GM04504 (cell line): ENCODE measurements at places on chromosomes 2 and 18.

DNA sequence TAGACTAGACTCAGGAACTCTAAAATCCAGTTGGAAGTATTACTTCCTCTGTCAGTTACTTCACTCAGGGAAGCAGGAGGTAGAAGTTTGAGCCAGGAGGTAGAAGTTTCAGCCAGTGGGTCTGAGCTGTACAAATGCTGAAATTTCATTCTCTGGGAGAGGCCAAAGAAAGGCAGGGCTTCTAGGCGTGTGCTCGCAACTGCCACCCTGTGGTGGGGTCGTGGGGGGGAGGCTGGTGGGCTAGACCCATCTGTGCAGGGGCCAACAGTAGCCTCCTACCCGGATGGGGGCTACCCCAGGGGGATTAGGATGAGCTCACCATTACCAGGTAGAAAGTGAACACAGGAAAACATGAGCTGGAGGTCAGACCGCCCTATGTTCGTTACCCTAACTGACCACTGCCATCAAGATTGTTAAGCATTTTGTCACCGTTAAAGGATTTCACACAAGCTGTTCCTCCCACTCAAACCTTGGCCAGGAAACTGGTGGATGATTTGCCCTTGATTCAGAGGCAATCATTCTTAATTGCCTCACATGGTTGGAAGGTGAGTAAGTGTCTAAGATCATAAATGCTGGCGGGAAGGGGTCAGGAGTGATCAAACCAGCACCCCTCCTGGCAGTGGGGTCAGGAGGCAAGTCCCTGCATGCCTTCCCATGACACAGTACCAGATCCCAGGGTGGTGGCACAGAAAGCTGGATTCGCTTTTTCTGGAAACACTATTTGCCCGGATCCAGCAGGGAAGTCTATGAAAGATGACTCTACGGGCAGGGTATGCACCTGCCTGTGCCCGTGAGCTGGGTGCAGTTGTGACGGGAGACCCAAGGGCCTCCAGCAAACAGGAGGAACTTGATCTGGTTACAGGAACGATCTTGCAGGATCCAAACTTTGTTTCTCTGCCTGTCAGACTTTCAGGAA is 5.2 kb upstream of the FHL2 start:
- DNase-seq = peak; percentile 92

DNA sequence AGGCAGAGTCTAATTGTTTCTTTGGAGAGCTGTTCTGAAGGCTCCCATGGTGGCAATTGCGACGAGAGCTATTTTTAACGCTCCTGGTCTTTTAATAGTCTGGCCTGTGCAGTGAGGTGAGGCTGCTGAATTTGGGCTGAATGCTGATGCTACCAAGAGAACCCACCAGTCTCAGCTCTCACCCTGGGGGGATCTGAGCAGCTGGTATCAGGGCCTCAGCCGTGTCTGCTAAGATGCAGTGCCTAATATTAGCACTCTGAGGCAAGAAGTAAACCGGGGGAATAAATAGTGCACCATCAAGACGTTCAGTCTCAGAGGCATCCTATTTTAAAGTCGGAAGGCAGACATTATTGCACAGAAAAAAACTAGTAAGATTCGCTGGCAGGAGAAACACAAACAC is 214.8 kb upstream of the PID1 start:
- no peak for DNase-seq

- no peak for DNase-seq
Measured at GRCh38 chr18:31042084-31042405, 497 bp downstream of the DSC3 start.

DNA sequence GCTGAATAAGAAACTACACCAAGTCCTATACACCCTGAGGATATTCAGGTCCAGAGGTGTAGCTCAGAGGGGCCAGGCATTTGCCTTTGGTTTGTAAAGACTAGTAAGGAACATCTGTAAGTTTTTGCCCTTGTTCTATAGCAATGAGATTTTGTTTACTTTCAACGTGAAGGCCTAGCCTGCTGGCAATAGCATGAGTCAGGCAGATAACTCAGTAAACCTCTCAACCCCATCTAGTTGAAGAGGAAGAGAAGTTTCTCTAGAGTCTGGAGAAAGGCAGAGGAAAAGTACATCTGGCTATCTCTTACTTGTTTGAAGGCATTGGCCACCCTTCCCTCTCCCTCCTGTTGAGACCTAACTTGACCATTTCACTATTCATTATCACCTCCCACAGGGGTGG is 70.3 kb upstream of the ZNF521 start:
- DNase-seq = no peak

DNA sequence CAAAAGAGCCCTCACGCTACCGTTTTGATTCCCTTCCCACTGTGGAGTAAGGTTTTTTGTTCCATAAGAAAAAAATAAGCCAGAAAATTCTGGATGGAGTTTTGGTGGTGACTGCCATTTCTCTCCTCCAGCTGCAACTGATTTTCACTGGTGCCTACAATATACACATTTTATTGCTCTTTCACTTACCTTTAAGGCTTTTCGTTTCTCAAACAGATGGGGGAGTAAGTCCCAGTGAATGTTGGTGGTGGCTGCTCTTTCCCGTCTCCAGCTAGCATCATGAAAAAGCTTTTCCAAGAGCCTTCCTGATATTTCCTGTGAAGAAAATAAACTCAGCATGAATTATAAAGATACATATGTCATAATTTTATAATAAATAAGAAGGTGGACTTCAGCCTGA is 932.5 kb upstream of the PIK3C3 start:
- no peak for DNase-seq

DNA sequence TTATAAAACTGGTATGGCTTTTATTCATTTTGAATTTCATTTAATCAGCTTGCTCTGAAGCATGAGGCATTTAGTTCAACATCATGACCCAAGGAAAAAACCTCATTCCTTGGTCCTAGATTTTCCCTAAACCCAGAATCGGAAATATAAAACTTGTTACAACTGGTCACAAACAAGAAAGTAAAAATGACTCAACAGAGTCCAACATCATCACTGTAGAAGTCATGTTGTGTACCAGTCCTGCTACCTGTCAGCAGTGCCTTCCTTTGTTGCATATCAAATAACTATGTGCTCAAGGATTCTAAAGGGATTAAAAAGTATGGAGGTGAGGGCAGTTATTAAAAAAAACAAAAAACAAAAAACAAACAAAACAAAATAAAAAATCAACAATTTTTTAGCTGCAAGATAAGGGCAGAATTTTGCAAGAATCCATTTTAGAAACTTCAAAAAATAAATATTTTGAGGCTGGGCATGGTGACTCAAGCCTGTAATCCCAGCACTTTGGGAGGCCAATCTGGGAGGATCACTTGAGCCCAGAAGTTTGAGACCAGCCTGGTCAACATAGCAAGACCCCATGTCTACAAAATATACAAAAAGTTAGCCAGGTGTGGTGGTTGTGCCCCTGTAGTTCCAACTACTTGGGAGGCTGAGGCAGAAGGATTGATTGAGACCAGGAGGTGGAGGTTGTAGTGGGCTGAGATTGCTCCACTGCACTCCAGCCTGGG is 18.4 kb downstream of the NCKAP1 start:
- DNase-seq = no peak

- DNase-seq = no peak
Measured at GRCh38 chr2:126792186-126792585, 106.5 kb upstream of the TEX51 start.

- DNase-seq = no peak
Measured at GRCh38 chr2:220648628-220649027, 923.5 kb downstream of the EPHA4 start.

GRCh38 chr2:4662161-4662779 is 958.9 kb downstream of the DCDC2C start:
- DNase-seq = no peak

DNA sequence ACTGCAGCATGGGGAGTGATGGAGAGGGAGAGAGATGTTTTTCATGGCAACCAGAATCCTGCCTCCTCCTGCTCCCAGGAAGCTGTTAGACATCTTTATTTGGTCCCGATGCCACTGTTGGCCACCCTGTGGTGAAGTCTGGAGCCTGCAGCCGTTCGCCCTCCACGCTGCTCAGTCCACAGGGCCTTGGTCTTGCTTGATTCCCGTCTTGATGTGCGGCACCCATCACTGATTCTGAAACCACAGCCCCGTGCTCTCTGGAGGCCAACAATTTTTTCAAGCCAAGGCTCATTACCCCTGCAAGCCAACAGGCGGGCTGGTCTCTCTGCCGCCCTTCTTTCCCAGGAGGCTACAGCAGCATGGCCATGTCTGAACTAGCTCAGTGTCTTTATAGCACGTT is 24.5 kb downstream of the SIGLEC15 start:
- no peak for DNase-seq

DNA sequence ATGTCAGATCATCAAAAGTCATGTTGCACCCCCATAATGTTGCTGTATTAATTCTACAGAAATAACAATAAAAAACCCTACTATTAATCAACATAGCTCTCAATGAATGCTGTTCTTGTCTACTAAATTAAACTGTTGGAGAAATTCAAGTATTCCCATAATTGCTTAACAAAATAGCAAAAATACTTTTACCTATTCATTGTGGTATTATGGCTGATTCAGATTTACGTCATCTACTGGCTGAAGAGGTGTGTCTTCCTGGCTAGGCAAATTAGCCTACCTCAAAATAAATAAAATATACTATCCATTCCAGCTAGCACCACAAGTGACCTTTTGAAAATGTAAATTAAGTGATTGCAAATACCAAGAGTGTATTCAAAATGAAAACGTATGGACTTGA is 249.4 kb downstream of the MEIS1 start:
- no peak for DNase-seq

DNA sequence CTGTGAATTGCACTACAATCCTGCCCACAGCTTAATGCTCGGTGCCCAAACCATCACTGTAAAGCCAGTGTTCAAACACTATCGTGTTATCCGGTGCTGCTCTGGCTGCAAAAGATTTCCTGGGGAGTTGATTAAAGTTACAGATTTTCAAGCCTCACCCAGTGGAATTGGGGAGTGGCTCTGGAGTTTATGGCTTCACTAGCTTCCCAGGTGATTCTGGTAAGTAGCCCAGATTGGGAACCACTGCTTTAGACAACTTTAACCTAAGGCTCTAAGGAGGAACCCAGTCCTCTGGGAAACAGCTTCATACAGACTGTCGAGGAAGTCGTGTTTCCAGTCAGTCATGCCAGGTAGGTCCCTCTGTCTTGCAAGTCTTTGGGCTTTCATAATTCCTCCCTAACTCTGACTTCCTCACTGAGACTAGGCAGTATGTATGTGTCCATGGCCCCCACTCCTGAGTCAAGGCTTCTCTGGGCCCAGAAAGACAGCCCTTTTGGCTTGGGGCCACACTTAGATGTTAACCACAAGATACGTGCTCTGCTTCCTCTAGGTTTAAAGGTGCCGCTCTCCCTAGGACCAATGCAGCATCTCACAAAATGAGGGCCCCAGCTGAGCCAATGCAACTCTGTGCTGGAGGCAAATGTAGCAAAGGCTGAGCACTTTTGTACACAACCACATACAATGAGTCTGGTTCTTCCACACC is 299.7 kb downstream of the PRKCE start:
- no peak for DNase-seq

GRCh38 chr2:232085826-232086425 is 124.4 kb downstream of the DIS3L2 start:
- DNase-seq = no peak

DNA sequence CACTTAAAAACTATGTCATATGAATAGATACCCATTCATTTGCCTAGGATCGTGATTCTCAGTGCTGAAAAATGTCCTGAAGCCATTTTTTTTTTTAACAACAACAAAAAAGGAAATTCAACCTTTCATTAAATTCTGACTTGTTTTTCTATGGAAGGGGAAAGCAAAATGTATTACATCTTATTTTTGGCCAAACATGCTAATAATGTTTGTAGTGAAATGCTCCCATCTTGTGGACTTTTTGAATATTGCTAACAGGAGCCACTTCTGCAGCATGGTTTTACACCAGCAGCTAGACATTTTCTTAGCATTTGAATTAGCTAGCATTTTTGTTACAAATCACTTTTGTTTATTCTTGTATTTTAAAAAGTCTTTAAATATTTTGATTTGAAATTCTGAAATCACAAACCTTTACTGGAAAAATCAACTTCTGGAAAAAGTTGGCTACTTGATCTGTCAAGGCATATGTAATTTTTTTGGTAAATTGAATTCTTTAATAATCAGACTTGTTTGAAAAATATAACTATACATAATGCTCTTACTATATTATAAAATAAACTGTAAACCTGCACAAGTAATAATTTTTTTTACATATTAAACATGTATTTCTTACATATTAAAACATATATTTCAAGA is 75.8 kb downstream of the KIDINS220 start:
- DNase-seq = peak; percentile 14

DNA sequence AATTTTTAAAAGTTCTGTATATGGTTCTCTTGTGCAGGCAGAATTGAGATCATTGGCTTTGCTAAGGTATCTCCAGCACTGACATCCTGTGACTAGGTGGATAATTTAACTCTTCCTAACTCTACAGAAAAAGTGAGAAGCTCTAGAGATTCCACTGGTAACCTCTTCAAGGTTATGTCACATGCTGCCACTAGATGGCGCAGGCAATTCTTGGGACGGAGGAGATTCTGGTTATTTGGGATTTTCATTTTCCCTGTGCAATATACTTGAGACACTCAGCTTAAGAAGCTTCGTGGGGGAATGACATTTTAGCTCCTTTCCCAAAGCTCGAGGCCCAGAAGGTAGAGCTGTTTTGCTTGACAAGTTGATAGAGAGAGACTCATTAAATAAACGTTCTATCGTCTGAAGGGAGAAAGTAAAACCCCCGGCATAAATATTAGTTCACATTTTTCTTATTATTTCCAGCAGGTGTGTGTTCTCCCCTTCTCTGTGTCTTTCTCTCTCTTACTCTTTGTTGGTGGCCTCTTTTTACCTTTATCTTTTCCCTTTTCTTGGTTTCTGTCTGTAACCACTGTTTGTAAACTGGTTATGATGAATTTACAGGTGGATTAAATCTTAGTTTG is 26.6 kb upstream of the LANCL1 start:
- DNase-seq = peak; percentile 15
